ENCODE measurements at places on chromosomes 7 and 10. TPM values are rescaled to one million over a fixed set of nuclear protein-coding genes. Genes with fewer than 3 reads are reported as not detected.
A peak's percentile ranks its signal among the peaks of the same experiment; 100 is the strongest.

Gene SKIDA1
- 0.25 TPM for total RNA-seq

DNA sequence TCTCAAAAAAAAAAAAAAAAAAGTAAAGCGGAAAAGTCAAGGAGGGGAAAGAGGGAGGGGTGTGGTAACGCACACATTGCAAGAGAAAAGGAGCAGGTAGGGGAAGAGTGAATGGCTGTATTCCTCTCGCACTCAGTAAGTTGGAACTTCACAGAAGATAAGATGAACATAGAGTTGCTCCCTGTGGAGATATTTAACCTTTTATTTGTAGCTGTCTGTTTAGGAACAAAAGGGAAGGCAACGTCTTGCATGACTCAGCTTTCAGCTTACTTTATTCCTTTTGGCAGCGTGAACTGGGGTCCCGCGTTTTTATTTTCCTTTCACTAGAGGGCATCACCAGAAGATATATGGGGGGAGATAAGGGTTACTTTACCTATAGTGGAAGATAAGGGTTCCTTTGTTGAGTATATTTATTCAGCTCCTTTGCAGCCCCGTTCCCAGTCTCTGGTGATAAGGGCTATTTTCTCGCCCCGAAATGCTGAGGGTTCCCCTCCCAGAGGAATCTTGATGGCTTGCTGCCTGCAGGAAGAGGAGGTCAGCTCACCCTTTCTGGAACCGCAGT, 78.5 kb downstream of the APBB1IP start:
- H3K27me3 ChIP-seq, result no peaks in the 10 kb centered on the region
- no peak overlapping the region for H3K27ac ChIP-seq
- peaks cover 94% of the 10 kb centered on the region for H3K36me3 ChIP-seq
- H3K4me1 ChIP-seq, result no peaks in the 10 kb centered on the region
- DNase-seq, result no peak

Gene KCNMA1
- total RNA-seq, result not detected

GRCh38 chr7:106089647-106090046, 22.5 kb downstream of the SYPL1 start:
- H3K4me1 ChIP-seq, result no peaks in the 10 kb centered on the region
- no peak for DNase-seq
- no peak overlapping the region for H3K4me3 ChIP-seq
- H3K27ac ChIP-seq, result no peak overlapping the region
- H3K36me3 ChIP-seq, result peaks cover 38% of the 10 kb centered on the region

Gene CYP2C19
- not detected for total RNA-seq

DNA sequence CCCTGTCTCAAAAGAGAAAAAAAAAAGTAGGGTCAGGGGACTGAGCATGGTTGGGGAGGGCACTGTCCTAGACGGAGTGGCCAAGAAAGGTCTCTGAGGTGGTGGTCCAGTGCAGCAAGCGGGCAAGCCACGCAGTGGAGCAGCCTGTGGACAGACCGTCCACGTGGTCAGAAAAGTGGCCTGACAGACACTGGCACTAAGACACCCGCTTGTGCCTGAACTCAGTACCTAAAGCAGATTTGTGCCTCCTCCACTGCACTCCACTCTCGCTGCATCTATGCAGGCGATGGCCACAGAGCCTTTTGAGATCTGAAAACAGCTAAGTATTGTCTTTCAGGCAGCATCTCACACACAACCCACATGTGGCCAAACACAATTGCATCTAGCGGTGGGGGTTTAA, 8.8 kb downstream of the ASB10 start:
- no peak overlapping the region for H3K4me3 ChIP-seq
- H3K36me3 ChIP-seq, result no peaks in the 10 kb centered on the region
- peaks cover 6% of the 10 kb centered on the region for H3K4me1 ChIP-seq

- peaks cover 37% of the 10 kb centered on the region for H3K27me3 ChIP-seq
- H3K36me3 ChIP-seq, result no peaks in the 10 kb centered on the region
- peak within 1 kb of the TSS; percentile 52 for H3K4me3 ChIP-seq
- peak; percentile 15 for DNase-seq
- peaks cover 27% of the 10 kb centered on the region for H3K4me1 ChIP-seq
- H3K27ac ChIP-seq, result no peak within 1 kb of the TSS
Observed at GRCh38 chr7:107660381-107661080, at the start of gene SLC26A4. Gene SLC26A4 (plus strand): TSS chr7:107660828. CDS start chr7:107661642, 814 bp downstream.

GRCh38 chr7:155361947-155362346, 64.3 kb downstream of the INSIG1 start:
- H3K36me3 ChIP-seq, result no peaks in the 10 kb centered on the region
- no peaks in the 10 kb centered on the region for H3K4me1 ChIP-seq
- H3K27ac ChIP-seq, result no peak overlapping the region
- H3K4me3 ChIP-seq, result no peak overlapping the region
- DNase-seq, result no peak

DNA sequence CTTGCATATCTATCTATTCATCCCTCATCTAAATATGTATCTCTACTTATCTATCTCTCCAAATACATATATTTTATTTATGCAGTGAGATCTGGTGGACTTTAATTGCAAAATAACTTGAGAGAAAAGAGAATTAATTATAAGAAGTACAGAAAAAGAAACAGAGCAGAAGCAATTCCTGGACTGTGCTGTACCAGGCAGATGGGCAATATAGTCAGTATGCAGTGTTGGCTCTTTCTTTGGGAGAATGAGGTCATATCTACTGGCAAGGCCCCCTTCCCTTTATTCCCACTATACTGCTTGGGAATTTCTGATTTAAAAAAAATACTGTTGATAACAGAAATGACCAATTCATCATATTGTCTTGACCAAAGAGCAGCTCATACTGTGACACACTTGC, 49.0 kb upstream of the TOMM7 start:
- no peaks in the 10 kb centered on the region for H3K4me1 ChIP-seq
- no peak overlapping the region for H3K27ac ChIP-seq

All from CD4-positive, alpha-beta T cell (primary cell).